ENCODE measurements at places on chromosomes 2 and 18. TPM values are rescaled to one million over a fixed set of nuclear protein-coding genes. Genes with fewer than 3 reads are reported as not detected.

Gene MZT2A
- 110 TPM for total RNA-seq

Gene SP140
- not detected for total RNA-seq

Gene XIRP2
- 0.32 TPM for total RNA-seq

Gene SLC9A2
- total RNA-seq: not detected

Gene CRYGD
- total RNA-seq: not detected

Gene ABCA12
- not detected for total RNA-seq

Gene SLC16A14
- total RNA-seq: 0.46 TPM

Gene COL5A2
- 151 TPM for total RNA-seq

Gene DBI
- 119 TPM for total RNA-seq
